ENCODE measurements at places on chromosomes 2 and 18.

DNA sequence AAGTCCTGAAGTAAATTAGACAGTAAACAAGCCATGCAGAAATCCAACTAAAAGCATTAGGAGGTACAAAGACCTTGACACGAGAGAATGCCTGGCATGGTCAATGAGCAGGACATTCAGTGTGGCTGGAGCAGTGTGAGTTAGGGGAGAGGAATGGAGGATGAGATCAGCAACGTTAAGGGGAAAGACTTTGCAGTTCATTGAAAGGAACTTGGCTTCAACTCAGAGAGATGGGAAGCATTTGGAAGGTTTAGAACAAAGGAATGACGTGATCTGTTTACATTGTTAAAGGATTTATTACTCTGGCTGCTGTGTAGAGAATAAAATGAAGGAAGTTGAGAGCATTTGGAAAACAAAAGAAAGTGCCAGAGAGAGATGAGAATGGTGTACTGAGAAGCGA lies 621.3 kb downstream of the XIRP2 start:
- DNase-seq: no peak

DNA sequence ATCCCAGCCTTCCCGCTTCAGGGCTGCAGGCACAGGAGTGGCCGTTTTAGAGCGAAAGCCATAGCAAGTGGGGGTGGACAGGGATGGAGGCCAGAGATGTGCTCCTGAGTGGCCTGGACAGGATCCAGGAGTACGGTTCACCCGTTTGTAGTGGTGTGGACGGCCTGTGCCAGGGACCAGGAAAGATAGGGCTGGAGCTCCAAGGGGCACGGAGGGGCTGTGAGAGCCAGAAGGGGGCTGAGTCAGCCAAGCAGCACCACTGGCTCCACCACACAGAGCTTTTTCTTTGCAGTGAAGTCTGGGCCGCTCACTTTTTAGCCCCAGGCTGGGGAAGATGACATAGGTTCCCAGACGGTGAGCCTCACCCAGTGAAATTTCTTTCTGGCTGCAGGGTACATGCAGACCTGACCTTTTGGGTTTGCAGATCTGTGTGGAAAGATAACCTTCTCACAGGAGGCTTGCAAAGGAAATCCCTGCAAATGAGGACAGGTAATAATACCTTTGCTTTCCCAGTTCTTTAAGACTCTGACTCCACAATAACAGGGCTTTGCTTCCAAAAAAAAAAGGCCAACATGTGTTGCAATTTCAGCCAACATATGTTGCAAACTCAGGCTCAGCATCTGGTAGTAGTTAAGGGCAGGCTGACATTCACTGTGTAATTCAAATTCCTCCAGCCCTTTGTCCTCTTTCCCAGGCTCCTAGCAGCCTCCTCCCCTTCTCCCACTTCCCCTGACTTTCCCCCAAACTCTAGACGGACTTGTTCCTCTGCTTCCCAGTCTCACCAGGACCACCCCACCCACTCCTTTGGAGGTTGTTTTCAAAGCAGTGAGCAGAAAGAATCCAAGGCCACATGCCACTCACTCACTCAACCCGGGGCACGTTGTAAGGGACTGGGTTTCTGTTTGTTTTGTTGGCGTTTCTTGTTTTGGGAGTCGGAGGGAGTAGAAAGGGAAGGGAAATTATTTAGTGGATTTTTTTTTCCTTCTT lies 20.3 kb upstream of the LAPTM4A start:
- DNase-seq: no peak

DNA sequence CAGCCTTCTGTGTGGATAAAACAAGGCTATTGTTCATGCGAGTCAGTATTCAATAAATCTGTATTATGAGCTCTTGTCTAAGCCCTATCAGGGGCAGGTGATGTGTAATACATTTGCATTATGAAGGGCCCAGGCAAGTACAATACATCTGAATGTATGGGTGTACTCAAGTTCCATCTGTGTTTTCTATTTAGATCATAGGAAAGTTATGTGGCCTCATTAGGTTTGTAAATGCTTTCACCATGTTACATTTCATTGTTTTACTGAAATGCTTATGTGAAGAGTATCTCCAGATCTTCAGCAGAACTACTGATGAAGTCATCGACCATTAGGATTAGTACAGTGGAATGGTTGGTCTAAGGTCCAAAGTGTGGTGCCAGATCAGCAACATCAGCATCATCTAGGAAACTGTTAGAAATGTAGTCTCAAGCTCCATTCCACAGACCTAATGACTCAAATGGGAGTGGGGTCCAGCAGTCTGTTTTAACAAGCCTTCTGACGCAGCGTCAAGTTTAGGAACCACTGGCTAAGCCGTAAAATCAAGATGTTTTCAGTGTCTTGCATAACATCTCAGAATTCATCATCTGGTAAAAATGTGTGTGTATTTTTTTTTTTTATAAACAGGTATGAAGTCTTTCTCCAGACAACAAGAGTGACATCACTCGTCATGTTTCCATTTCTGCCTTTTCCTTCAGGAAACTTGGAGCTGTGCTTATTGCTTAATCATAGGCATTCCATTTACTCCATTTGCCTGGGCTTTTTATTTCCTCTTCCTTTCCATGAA lies 80.5 kb downstream of the LYPD6 start:
- DNase-seq: peak; percentile 79

- no peak for DNase-seq
These were observed 689.1 kb upstream of the POU3F3 start for GRCh38 chr2:104164721-104165252.

GRCh38 chr2:197131558-197131855 lies 179.1 kb downstream of the ANKRD44 start:
- DNase-seq: no peak

DNA sequence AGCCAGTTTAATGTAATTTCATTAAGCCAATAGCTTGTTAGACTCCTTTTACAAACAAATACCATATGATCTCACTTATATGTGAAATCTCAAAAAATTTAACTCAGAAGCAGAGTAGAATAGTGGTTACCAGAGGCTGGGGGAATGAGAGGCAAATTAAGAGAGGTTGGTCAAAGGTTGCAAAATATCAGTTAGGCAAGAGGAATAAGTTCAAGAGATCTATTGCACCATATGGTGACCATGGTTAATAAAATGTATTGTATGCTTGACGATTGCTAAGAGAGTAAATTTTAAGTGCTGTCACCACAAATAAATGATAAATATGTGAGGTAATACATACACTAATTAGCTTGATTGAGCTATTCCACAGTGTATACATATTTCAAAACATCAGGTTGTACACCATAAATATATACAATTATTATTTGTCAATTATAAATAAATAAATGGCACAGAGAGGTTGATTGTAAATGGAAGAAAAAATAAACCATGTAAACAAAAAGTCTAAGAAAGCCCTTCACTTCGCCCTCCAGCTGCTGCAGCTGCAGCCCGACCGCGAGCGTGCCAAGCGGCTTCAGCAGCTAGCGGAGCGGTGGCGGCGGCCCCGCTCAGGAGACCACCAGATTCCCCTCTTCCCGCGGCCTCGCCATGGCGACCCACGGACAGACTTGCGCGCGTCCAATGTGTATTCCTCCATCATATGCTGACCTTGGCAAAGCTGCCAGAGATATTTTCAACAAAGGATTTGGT lies 23.0 kb upstream of the ACTR2 start:
- no peak for DNase-seq

GRCh38 chr2:157056200-157056676 lies 201.3 kb upstream of the GALNT5 start:
- DNase-seq: no peak

DNA sequence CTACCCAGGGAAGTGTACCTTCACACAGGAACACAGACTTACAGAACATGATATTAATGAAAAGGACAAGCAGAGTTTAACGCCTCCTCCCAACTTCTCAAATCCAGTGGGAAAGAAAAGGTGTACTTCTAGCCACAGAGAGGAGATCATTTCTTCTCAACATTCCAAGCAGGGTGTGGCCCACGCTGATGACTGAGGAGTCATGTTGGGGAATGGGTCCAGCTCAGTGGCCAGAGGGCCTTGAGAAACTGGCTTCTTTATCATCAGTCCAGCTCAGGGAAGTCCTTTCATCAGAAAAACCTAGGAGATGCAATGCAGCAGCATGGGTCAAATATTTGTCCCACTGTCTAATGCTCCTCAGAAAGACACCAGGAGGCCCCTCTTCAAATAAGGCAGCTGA lies 63.0 kb downstream of the RBM43 start:
- DNase-seq: no peak

DNA sequence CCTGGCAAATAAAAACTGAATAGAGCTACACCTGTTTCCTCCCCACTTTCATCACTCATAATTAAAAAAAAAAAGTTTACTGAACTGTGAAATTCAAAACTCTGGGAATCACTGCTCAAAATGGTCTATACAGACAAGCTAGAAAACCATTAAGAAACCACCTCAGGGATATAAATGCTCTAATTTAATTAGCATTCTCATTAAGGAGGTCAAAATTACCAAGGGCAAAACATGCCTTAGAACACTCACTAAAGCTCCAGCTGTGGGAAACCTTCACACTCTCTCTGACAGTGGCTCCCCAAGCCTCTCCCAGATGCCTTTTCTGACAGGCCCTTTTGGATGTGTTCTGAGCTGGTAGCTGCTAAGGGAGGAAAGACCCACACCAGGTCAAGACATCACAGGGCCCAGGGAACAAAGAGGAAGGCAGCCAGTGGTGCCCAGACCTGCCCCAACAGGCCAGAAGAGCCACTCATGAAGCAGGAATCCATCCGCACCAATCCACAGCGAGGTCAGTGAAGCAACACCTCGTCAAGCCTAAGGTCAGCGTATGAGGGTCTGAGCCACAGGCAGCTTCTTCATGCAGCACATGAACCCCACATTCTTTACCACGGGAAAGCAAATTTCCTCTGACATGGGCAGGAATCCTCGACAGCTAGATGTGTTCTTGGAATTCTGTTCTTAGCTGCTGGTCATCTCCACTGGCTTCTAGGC lies 35.6 kb downstream of the XDH start:
- no peak for DNase-seq

DNA sequence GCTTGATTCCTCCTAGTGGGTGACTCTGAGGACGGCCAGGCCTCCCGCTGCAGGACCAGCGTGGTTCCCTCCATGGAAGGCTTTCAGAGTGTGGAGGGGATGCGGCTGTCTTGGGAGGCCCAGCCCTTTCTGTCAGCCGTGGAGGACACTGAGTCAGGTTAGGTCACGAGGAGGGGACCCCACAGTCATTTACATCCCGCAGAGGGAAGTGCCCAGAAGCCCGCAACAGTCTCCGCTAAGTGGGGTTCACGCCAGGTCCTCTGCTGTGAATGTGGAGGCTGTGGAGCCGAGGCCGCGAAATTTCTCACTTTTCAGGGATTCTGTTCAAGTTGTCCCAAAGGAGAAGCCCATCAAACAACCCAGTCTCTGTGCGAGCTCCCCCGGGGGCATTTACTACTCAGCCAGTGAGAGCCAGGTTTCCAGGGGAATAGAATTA lies 8.8 kb downstream of the ACKR3 start:
- DNase-seq: no peak

DNA sequence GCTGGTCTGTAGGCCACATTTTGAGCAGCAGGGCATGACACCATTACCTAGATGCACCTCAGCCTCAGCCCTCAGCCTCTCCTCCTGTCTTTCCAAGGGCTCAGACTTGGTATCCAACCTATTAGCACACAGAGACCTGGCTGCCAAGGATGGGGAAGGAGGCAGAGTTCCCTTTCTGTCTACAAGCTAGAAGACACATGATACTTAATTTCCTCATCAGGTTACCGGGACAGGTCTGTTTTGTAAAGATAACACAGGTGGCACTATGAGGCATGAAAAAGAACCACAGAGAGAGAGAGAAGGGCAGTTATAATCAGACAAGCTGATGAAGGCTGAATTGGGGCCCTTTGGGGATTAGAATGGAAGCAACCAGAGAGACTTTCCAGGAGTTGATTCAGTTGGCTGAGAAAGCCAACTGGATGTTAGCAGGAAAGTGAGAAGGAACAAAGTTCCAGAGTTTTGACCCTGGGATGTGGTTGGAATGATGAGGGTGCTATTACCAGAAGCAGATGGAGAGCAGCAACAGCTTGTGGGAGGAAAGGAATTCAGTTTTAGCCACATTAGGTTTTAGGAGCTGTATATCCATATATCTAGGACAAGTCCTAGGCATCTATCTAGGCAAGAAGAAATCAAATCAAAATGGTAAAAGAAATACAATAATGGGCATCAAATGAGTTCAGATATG lies 46.0 kb upstream of the RMND5A start:
- no peak for DNase-seq

GRCh38 chr2:240237609-240238174 lies 97.2 kb upstream of the OTOS start:
- DNase-seq: no peak

DNA sequence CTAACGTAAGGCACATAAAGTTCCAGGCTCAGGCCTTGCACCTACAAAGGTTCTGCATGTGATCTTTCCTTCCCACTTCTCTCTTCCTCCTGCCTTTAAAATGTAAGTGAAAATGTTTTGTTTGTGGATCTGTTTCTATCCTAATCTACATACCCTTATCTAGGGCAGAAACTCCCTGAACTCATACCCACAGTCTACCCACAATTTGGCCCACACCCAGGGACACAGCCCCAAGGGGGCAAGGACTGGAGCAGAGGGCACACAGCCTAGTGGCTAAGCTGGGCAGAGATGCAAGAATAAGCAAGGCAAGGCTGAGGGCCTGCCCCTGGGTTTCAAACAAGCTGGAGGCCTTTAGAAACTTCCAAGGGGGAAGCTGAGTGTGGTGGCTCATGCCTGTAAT lies 71.0 kb downstream of the HS1BP3 start:
- DNase-seq: no peak

GRCh38 chr18:23629444-23629946 lies 33.2 kb downstream of the ANKRD29 start:
- DNase-seq: no peak

- DNase-seq: no peak
These were observed 297.3 kb downstream of the TNS1 start for GRCh38 chr2:217705461-217705860.

Measured in NCI-H526 treated with DMSO at 0.1 percent for 48 hours (cell line).